Fibroblast of skin of back (primary cell): ENCODE measurements at places on chromosomes 4 and X.

GRCh38 chr4:145772347-145772746 is 92.4 kb downstream of the C4orf51 start:
- no peak for DNase-seq

DNA sequence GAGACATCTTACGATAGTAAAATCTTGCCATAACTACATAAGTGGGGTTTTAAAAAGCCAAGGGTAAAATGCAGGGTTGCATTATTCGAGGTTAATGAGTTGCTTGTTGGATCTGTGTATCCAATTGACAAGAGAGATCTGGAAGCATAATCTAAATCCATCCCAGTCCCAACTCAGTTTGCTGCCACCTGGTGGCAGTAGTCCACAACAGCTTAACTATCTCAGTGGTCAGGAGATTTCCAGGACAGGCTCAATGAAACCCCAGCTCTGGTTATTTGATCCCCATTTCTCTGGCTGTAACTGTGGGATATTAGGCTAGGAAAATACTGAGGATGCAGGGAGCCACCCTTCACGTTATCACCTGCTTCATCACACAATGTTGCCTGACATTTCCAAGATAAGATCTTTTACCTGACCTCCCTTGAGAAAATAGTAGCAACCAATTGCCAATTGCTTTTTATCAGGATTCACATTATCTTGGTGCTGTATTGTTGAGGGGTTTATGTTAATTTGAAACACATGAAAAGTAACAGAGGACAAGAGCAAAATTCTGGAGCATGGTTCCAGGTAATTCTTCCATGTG is 88.2 kb upstream of the TNIP3 start:
- peak; percentile 69 for DNase-seq

GRCh38 chr4:46931981-46932380 is 22.9 kb upstream of the COX7B2 start:
- peak; percentile 48 for DNase-seq

GRCh38 chrX:73765776-73766430 is 202.9 kb downstream of the CHIC1 start:
- no peak for DNase-seq

- no peak for DNase-seq
These were observed 297.0 kb upstream of the CLNK start for GRCh38 chr4:10981576-10981975.

DNA sequence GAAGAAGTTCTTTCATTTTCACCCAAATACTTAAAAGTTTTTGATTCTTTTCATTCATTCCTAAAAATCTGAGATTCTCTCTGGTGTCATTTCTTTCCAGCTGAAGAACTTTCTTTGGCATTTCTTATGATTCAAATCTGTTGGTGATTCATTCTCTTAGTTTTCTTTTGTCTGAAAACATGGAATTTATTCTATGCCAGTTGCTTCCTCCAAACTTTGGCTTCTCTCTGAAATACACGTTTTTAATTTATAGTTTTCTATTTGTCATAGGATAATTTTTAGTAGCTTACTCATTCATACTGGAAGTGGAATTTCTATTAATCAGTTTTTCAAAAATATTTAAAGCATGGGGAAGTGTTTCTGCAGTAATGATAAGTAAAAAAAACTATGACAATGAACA is 1012.0 kb downstream of the RPA4 start:
- peak; percentile 78 for DNase-seq

GRCh38 chrX:38811515-38812243 is 10.4 kb downstream of the MID1IP1 start:
- DNase-seq = peak; percentile 39

- DNase-seq = no peak
These were observed 8.5 kb upstream of the PCDH19 start for GRCh38 chrX:100418556-100418955.

DNA sequence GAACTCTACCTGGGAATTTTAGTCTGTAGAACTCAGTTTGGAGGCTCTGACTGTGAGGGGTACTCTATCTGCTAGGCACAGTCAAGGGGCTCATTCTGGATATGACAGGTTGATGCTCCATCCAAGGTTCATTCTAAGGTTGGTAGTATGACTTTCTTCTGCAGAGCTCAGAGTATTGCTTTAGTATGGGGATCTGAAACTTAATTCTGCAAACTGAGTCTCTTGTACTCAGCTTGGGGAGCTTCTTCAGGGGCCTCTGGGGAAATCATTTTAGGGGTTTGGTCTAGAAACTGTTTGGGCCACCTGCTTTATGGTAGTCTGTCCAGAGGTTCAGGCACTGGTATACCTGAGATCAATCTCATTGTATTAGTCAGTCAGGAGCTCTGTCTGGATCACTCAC is 9.7 kb upstream of the TSR2 start:
- no peak for DNase-seq

- DNase-seq = peak; percentile 71
These were observed 225.5 kb downstream of the PALLD start for GRCh38 chr4:168722391-168722790.

DNA sequence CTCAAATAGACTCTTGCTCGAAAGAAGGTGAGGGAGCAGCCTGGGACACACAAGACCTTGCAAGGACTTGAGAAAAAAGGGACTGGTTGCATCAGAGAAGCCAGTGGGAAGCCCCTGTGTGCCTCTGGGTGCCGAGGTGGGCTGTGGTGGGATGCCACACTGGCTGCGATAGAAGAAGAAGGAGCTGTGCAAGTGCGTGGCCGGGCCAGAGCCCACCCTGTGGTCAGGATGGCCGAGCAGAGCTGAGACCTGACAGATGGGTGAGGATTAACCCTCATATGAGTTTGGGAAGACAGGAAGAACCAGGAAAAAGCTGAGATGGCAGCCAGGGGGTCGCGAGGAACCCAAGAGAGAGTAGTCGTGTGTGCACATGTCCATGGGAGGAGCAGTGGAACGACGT is 44.6 kb upstream of the HGFAC start:
- DNase-seq = no peak

DNA sequence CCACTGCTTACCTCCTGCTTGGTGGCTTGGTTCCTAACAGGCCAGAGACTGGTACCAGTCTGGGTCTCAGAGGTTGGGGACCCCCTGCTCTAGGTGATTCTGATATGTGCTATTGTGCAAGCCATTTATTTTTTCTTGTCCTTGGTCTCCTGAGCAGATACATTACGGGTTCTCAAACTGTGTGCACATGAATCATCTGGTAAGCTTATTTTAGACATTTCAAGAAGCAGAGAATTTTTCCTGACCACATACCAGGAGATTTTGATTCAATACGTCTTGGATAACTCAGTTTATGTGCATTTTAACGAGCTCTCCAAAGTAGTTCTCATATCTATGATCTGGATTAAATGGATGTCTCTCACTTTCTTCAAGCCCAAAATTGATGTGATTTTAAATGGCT is 77.2 kb downstream of the FHIP1A start:
- DNase-seq = peak; percentile 79

GRCh38 chr4:99735822-99736221 is 78.2 kb upstream of the C4orf54 start:
- no peak for DNase-seq

GRCh38 chrX:40809210-40809609 is 73.9 kb upstream of the MED14 start:
- DNase-seq = peak; percentile 30

DNA sequence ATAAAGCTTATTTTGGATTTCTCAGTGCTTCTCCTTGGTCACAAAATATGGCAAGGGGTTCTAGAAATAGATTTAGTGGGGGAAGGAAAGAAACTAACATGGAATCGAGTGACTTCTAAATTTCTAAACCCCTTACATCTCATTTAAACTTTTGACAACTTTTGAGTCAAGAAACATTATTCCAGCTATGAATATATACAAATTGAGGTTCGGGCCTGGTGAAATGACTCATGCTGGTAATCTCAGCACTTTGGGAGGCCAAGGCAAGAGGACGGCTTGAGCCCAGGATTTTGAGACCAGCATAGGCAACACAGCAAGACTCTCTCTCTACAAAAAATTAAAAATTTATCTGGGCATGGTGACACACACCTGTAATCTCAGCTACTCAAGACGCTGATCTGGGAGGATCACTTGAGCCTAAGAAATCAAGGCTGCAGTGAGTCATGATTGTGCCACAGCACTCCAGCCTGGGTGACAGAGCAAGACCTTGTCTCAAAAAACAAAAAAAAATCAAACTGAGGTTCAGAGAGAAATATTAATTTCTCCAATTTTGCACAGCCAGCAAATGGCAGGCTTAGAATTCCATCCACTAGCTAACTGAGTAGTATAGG is 99.8 kb downstream of the ANXA3 start:
- no peak for DNase-seq

DNA sequence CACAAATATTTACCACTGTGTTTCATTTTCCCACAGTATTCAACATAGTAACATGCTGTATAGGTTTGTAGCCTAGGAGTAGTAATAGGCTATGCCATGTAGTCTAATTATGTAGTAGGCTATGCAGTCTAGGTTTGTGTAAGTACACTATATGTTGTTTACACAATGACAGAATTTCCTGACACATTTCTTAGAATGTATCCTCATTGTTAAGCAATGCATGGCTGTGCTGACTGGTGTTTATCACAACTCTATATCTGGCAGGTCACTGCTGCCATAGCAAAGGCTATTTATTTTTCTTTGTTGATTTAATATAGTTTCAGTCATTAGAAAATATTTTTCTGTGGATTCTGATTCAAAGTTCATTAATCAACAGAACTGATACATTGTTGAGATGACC is 108.3 kb upstream of the TEX13A start:
- peak; percentile 20 for DNase-seq

GRCh38 chr4:67899096-67899495 is 15.3 kb upstream of the TMPRSS11D start:
- no peak for DNase-seq

- DNase-seq = no peak
These were observed 120.6 kb downstream of the ZNF827 start for GRCh38 chr4:145818011-145818410.

- peak; percentile 92 for DNase-seq
These were observed 908 bp upstream of the TLR6 start for GRCh38 chr4:38857354-38858096.

DNA sequence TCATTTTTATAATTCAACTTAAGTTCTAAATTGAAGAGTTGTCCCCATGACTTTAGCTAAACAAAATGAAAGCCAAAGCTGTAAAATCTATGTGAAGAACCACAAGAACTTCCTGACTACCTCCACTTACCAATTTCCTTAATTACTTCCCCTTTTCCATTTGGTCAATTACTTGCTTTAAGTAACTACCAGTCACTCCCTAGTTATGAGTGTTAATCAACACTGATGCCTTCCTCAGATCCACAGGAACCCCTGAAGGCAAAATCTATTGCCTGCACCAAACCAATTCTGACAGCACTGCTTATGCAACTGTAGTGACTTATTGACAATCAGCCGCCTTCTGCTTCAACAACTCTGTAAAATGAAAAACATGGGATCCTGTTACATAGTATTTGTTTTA is 10.5 kb downstream of the RBMX start:
- no peak for DNase-seq

- no peak for DNase-seq
These were observed 485.8 kb upstream of the TECRL start for GRCh38 chr4:64895031-64895430.

- DNase-seq = no peak
These were observed 20.0 kb downstream of the CHRNA9 start for GRCh38 chr4:40355131-40355530.

- DNase-seq = no peak
These were observed 1075.3 kb downstream of the PCDH18 start for GRCh38 chr4:136457004-136457403.

DNA sequence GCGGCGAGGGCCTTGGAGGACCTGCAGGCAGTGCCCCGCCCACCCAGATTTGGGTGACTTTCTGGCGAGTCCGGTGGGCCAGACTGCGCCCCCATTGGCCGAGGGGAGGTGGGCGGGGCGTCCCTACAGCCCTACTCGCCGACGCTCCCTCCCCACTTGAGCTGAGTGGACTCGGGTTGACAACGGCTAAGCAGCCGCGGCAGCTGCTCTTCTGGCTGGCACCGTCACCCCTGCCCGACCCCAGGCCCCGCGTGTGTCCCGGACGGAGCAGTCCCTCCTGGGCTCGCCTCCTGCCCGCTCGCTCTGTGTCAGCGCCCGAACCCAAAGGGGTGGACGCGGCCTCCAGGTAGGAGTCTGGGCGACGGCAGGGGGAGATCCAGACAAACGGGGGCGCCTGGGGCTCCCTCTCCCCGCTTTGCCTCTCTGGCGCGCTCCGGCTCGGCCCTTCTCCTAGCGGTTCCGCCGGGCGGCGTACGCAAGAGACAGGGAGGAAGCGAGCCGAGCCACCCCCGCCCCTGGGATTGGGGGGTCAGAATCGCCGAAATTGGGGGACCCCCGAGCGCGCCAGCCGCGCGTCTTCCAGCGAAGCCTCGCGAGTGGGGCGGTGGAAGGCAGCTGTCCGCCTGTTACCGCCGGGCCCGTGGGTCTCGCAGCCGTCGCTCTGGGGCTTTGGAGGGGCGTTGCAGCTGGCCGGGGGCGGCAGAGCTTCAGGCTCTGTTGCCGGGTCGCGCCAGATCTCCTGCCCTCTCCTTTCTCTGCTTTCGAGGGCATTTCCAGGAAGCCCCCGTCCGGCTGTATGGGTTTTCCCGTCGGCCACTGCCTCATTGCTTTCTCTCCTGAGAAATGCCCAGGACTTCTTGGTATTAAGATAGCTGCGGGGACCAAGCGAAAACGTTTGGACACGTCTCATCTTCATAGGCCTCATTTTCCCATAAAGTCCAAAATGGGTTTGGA is 46.3 kb downstream of the STARD8 start:
- peak; percentile 32 for DNase-seq

DNA sequence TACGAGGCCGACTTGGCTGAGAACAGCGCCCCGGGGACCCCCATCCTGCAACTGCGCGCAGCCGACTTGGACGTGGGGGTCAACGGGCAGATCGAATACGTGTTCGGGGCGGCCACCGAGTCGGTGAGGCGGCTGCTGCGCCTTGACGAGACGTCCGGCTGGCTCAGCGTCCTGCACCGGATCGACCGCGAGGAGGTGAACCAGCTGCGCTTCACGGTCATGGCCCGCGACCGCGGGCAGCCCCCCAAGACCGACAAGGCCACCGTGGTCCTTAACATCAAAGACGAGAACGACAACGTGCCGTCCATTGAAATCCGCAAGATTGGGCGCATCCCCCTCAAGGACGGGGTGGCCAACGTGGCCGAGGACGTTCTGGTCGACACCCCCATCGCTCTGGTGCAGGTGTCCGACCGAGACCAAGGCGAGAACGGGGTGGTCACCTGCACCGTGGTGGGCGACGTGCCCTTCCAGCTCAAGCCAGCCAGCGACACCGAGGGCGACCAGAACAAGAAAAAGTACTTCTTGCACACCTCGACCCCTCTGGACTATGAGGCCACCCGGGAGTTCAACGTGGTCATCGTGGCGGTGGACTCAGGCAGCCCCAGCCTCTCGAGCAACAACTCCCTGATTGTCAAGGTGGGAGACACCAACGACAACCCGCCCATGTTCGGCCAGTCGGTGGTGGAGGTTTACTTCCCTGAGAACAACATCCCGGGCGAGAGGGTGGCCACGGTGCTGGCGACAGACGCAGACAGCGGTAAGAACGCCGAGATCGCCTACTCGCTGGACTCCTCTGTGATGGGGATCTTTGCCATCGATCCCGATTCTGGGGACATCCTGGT is 2.4 kb downstream of the PCDH7 start:
- no peak for DNase-seq

- DNase-seq = no peak
These were observed 29.6 kb upstream of the ANAPC4 start for GRCh38 chr4:25347473-25347872.
